T-helper 22 cell (primary cell): ENCODE measurements at places on chromosomes 2 and 18.

GRCh38 chr2:216155954-216156353 lies 46.8 kb downstream of the XRCC5 start:
- DNase-seq: no peak

DNA sequence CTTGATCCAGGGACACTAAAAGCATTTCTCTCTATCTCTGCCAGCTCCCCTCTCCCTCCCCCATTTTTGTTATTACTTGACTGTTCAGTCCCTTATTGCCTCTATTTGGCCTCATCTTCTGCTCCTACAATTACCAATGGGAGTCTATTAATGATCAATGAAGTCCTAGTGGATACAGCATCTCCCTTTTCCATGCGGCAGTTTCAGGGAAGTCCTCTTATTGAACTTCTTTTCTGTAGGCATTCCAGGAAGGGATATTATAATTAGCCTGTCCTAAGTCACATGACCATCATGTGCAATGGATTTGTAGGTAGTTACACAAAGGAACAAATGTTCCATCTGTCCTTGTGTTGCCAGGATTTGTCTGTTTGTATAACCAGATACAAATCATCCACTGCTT lies 495.1 kb upstream of the CNTNAP5 start:
- no peak for DNase-seq

GRCh38 chr2:234256516-234256915 lies 206.0 kb downstream of the SPP2 start:
- no peak for DNase-seq

DNA sequence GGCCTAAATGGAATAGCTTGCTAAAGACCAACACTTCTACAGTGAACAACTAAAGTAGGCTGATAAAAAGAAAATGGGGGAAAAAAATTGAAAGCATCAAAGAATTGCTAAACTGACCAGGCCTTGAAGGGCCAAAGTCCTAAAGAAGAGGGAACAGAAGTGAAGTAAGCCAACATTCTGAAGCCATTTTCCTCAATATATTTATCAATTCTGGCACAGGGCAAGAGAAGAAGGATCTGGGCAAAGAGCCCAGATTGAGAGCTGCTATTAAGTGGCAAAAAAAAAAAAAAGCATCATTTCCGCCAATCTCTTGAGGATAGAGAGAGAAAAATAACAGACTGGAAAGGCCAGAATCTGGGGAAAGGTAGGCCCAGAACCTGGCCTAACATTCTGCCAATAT lies 25.7 kb downstream of the FANCL start:
- DNase-seq: no peak

GRCh38 chr2:233053928-233054784 lies 6.0 kb upstream of the INPP5D start:
- peak; percentile 29 for DNase-seq

GRCh38 chr2:176106581-176107539 lies at the start of gene HOXD11:
Gene HOXD11 (plus strand): TSS chr2:176107280. CDS start chr2:176107356, 76 bp downstream.
- no peak for DNase-seq
